ENCODE measurements at places on chromosomes 5 and 9.

DNA sequence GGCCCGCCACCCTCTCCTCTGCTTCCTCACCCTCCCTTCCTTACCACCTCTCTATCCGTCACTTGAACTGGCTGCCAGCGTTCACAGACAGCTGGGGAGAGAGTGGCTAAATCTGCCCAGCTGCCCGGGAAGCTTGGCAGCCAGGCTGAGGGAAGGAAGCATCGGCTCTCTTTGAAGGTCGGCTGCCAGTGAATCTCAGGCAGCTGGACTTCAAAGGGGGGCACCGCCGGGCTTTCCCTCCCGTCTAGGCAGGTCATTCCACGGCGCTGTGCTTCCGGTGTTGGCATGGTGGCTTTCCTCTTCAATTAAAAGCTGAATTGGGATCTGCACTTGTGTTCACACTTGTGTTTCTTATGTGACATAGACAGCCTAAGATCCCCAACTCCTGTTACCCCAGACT is 174.0 kb downstream of the GDNF start:
- no peak for DNase-seq

GRCh38 chr5:56178823-56179222 is 54.3 kb downstream of the ANKRD55 start:
- DNase-seq = no peak

DNA sequence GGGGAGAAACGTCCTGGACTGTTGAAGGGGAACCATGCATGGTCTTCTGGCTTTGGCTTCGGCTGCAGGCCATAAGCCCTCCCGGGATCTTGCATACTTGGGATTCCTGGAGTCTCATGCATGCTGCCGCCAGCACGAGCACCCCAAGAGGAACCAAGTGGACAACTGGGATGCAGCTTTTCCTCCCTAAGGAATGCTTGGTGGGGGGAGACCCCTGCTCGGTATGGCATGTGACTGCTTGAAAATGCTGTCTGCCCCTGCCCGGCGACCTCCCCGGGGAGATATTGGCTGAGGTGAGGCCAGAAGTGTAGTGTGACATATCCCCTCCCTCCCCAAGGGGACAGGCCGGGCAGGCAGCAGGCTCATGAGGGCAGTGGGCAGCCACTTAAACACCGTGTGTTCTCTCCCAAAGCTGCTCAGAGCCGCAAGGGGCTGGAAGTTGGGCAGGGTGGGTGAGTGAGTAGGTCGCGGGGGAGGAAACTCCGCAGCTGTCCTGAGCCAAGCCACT is 15.7 kb downstream of the TMEM171 start:
- DNase-seq = no peak

GRCh38 chr9:127418037-127418471 is 6.1 kb upstream of the ZNF79 start:
- peak; percentile 3 for DNase-seq

GRCh38 chr5:59543821-59544442 is 349.6 kb downstream of the PDE4D start:
- DNase-seq = no peak

DNA sequence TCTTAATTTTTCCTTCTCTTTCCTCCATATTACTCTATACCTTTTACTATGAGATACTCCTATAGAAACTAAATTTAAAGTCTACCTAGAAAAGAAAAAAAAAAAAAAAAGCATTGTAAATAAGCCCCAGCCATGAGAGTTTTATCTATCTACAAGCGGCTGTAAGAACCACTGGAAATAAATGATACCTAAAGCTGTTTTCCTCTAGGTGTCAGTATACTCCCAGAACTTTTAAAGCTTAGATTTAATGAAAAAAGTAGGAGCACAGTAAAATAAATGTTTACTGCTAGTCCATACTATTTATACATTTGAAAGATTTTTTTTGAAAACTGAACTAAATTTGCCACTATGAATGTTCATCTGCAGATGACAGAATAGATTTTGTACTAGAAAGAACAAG is 26.2 kb downstream of the TYRP1 start:
- DNase-seq = no peak

DNA sequence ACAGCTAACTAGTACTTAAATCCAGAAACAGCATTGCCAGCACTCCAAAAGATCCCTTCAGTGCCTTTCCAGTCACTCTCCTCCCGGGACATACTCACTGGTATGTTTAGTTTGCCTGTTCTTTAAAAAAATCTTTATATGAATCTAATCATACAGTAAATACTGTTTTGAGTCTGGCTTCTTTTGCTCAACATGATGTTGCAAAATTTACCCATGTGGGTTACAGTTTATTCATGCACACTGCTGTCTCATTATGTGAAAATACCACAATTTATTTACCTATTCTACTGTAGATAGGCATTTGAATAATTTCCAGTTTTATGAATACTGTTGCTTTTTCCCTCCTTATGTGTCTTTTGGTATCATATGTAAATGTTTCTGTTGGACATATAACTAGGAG is 13.5 kb downstream of the NDFIP1 start:
- DNase-seq = no peak

DNA sequence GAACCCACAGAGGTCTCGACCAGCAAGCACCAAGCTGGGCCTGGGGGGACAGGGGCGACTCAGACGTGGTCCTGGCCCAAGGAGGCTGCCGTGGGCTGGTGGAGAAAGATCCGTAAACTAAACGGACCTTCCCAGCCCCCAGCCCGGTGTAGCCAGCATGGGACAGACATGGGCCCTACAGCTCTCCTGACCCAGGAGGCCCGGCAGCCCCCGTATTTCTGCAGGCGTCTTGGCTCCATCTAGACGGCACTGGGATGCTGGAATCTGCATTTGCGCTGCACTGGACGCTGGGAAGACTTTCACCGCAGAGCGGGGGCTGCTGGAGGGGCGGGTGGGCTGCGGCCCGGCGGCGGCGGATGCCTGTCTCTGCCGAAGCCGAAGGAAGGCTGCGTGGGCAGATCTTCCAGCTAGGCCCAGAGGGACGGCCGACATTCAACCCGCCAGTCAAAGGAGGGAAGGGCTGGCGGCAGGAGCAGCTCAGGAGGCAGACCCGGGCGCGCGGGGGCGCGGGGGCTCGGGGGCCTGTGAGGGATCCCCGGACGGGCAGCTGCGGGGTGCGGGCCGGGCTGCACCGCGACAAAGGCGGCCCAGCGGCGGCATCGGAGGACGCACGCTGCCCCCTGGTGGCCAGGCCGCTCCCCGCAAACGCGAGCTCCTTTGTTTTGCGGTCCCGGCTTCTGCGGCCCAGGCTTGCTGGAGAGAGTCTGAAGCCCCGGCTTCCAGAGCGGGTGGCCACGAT is 266.2 kb downstream of the NSG2 start:
- DNase-seq = peak; percentile 38

DNA sequence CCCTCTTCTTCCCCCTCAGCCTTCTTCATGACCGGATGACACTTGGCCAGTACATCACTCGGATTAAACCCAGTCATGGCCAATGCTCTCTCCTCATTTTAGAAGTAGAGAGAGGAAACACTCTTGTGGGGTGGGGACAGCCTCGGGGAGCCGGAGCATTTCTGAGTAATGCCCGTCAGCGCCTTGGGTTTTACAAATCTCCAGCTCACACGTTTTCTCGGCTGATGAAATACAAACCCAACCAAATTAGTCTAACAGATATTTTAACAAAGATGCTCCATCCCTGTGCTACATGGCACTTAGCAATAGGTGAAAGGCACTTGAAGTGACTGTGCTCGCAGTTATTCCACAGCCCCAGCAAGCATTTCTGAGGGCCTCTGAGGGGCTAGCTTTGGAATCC is 51.7 kb downstream of the ZNF366 start:
- DNase-seq = no peak
